ENCODE measurements at places on chromosomes 7 and 10. TPM values are rescaled to one million over a fixed set of nuclear protein-coding genes. Genes with fewer than 3 reads are reported as not detected.
A peak's percentile ranks its signal among the peaks of the same experiment; 100 is the strongest.

Gene RBP4
- 0.99 TPM for total RNA-seq

Gene GDF10
- not detected for total RNA-seq

Gene PRPS1L1
- not detected for total RNA-seq

DNA sequence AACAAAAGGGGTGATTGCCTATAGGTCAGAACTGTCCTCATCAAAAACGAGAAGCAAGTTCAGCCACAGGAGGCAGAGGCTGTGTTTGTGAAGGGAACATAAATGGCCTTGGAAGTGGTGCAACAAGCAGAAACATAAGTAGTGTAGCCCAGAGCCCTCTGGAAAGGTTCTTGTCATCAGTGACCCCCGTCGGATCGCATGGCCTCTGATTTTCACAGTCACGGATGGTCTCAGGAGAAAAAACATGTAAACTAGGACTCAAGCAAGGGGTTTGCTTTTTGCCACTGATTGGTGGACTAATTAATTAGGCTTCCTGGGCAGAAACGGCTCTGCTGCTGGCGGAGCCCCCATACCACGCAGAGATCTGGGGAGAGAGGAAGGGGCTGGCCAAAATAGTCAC lies 496.5 kb upstream of the MKI67 start:
- no peak for DNase-seq

GRCh38 chr7:45089341-45089891 lies 647 bp upstream of the NACAD start:
- DNase-seq: peak; percentile 98

GRCh38 chr7:147982307-147982706 lies 608.3 kb upstream of the C7orf33 start:
- DNase-seq: no peak

GRCh38 chr10:1193561-1193960 lies 137.4 kb downstream of the WDR37 start:
- no peak for DNase-seq

- DNase-seq: no peak
Measured at GRCh38 chr7:64313740-64314491, at the start of gene ZNF736. Gene ZNF736 (plus strand): TSS chr7:64313961. CDS start chr7:64314151, 190 bp downstream.

DNA sequence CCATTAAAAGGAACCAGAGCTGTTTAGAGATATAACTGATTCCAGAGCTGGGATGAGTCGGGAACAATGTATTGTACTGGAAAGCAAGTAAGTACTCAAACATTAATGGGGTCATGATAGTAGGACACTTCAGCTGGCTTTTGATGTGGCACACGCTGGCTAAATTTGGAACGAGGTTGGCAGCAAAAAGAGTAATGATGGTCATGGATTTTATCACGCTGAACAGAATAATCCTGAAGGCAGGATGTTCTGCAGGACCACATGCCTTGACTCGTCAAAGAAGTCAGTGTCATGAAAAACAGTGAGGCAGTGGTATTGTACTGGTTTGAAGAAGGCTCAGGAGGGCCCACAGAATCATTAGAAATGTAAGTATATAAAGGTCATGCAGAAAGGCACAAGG lies 220.3 kb downstream of the SNX13 start:
- DNase-seq: no peak

Measured in endodermal cell (in vitro differentiated cells).